Stimulated activated CD4-positive, alpha-beta T cell treated with anti-CD3 and anti-CD28 coated beads, TNF-alpha, amount 100 ng/mL, for 4 hours (primary cell): ENCODE measurements at places on chromosomes 5 and 9.

DNA sequence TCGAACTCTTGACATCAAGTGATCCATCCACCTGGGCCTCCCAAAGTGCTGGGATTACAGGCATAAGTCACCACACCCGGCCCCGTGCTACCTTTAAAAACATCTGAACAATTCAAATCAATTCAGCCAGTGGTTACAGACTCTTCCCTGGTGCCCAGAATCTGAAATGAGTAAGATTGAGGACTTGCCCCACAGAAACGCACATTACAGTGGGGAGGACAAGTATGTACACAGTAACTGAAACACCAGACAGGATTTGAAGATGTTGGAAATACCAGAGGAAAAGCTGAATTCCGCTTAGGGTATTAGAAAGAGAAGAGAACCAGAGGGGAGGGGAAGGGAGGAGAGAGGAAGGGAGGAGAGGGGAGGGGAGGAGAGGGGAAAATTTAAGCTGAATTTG, 17.8 kb downstream of the NIM1K start:
- DNase-seq, result no peak

DNA sequence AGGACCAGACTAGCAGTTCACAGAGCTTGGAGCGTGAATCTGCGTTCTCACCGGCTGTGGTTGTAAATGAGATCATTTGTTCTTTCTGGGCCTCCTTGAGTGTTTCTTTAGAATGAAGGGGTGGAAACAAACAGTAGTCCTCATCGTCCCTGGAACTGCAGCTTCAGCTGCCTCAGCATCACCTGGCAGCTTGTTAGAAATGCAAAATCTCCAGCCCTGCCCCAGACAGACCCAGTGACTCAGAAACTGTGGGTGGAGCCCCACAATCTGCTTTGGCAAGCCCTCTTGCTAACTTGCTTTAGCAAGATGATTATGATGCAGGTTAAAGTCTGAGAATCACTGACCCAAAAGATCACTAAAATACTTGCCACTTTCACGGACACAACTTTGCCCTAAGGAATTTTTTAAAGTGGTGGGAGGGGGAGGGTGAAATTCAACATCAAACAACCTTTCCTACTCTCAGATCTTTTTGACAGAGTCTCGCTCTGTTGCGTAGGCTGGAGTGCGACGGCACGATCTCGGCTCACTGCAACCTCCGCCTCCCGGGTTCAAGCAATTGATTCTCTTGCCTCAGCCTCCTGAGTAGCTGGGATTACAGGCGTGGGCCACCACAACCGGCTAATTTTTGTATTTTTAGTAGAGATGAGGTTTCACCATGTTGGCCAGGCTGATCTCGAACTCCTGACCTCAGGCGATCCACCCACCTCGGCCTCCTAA, 86.0 kb downstream of the BRINP1 start:
- no peak for DNase-seq

DNA sequence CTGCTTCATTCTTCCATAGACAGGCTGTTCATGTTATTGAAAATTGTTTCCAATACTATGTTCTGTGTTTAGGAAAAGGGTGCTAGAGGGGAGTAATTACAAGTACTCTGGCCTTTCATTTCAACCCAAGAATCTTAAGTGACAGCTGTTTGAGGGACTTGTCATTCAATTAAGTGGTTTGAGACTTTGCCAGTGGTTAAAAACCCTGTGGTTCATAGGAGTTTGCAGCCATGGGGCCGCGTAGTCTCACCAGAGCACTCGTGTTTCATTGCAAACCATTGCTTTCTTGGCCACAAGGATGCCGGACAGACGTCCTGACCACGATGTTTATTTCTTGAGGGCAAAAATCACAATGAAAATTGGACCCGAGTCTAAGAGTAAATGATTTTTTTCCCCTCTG, 248.8 kb downstream of the NNT start:
- no peak for DNase-seq

DNA sequence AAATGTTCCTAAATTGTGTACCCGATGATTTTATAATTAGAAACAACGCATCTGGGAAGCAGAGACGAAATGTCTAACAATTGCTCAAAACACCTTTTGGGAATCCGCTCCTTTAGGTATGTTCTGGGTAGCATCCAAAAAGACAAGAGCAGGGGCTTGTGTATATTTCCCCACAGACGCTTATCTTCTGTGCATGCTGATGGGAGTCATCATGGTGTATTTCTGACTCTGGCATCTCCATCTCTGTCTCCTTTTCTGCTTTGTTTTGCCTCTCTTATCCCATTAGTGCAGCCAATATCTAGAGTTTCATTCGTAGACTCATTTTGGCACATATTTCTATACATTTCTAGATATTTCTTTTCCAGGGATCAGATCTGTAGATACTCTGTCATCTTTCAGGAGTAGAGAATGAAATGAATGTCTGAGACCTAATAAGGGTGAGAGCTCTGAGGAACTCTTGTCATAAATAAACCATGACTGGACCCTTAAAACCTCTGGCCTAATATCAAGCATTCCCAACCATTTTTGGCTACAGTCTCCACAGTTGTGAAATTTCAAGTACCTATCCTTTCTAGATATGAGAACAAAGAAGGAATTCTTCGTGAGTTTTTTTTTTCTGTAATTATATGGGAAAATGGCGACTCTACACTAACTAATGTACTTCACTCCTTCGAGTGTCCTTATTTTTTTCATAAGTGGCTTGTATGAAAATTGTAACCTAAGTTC, 508.2 kb downstream of the ACTL7B start:
- no peak for DNase-seq

GRCh38 chr9:79641070-79641469, 69.3 kb downstream of the TLE4 start:
- no peak for DNase-seq

DNA sequence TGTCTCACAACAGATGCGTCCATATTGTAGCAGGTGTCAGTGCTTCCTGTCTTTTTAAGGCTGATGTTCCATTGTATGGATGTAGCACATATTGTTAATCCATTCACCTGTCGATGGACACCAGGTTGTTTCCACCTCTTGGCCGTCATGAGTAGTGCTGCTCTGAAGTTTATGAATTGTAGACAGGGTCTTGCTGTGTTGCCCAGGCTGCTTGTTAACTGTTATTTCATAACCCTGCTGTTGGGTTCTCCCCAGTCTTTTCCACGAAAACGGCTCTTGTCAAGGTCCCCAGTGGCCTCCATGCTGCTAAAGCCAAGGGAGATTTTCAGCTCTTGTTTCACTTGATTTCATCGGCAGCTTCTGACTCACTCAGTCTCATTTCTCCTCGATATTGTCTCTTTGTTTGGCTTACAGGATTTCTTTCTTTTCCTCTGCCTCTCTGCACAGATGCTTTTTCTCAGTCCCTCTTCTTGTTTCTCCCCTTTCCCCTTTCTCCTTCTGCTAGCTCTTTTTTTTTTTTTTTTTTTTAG, 12.1 kb upstream of the PSD2 start:
- no peak for DNase-seq

GRCh38 chr9:4126184-4126865, 173.5 kb downstream of the GLIS3 start:
- DNase-seq, result no peak

DNA sequence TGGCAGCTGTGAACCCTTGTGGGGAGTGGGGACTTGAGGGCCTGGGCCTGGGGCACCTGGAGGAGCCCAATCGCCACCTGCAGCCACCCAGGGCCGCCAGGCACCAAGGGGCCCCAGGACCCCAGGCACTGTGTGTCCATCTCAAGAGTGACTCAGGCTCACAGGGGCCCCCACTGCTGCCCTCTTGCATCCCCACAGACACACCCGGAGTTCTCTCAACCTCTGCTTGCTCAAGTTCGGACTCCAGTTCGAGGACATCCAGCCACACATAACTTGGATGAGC, 51.9 kb downstream of the MRPL36 start:
- DNase-seq, result no peak

DNA sequence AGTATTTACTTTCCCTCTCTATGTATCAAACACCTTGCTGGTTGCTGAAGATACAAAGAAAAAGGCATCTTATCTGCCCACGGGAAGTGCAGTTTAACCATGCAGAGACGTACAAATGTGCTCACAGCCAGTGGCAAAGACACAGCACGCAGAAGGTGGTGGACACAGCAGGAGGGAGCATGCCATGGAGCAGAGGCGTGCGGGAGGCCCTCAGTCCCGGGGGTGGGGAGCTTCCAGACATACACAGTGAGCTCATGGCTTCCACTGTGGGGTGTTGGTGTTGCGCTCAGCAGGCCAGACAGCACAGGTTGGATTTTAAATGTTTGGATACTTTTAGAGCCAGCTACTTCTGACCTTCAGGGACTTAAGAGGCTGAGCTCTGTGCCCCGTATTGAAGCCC, 8.8 kb upstream of the BARX1 start:
- DNase-seq, result no peak

- DNase-seq, result no peak
Measured at GRCh38 chr9:120016231-120016630, 563.7 kb downstream of the CDK5RAP2 start.

- no peak for DNase-seq
Measured at GRCh38 chr9:35906923-35907699, 1.1 kb downstream of the HRCT1 start.

DNA sequence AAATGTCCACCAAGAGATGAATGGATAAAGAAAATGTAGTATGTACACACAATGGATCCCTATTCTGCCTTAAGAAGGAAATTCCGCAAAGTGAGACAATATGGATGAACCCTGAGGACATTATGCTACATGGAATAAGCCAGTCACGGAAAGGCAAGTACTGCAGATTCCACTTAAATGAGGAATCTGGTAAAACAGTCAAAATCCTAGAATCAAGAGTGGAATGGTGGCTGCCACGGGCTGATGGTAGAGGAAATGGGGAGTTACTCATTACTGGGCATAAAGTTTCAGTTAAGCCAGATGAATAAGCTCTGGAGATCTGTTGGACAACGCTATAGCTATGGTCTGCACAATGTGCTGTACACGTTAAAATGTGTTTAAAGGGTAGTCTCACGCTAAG, 47.2 kb downstream of the STK10 start:
- DNase-seq, result no peak

- DNase-seq, result no peak
Measured at GRCh38 chr5:78335976-78336375, 24.4 kb upstream of the SCAMP1 start.

DNA sequence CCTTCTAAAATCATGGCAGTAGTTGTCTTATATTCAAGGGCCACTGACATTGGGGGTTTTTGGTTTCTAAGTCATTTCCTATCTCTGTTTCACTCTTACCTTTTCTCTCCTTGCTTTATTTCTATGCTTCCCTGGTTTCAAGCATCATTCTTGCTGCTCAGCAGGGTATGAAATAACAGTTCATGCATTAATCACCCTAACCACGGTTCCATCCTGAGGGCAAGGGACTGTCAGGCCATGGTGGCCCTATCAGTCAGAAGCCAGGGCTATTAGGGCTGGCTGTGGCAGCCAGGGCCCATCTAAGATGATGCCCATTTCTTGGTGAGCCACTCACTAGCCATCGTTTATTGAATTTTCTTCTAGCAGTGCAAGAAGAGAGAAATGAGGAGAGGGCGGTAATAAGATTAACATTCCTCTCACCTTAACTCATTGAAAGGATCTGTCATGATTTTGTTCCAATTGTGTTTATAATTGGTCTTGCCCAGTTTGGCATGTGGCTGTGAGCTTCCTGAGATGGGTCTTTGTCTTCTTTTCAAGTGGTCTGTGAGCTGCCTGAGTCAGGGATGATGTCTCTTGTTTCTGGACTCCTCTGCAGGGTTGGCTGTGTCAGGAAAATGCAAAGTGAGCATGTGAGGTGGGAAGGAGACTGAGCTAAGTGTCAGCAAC, 45.2 kb downstream of the CYSTM1 start:
- DNase-seq, result no peak

DNA sequence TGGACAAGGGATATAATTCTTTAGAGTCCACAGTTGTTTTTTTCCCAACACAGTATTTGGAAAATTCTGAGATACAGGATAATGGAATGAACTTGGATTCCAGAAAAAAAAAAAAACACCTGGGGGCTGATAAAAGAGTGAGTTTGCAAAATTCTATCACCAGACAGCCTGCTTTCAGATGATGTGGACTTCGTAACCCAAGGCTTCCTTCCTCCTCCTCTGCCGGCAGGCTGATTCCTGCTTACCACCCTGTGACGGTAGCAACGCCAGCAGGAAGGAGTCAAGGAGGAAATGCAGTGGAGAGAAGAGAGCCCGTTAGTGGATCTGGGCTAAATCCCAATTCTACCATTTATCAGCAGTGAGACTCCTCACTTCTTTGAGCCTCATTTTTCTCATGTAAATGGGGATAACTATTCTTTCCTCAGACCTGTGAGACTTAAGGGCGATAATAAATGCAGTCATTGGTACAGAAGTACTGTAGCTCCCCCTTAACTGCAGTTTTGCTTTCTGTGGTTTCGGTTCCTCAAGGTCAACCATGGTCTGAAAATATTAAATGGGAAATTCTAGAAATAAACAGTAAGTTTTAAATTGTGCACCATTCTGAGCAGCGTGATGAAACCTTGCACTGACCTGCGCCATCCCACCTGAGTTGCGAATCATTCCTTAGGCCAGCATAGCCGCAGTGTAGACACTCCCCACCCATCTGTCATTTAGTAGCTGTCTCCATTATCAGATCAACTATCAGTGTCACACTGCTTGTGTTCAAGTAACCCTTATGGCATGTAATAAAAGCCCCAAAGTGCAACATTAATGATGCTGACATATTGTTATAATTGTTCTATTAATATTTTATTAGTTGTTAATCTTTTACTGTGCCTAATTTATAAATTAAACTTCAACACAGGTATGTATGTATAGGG, 71.4 kb downstream of the DCP2 start:
- DNase-seq, result no peak

GRCh38 chr9:34719021-34719768, 9.3 kb upstream of the CCL21 start:
- DNase-seq, result no peak

DNA sequence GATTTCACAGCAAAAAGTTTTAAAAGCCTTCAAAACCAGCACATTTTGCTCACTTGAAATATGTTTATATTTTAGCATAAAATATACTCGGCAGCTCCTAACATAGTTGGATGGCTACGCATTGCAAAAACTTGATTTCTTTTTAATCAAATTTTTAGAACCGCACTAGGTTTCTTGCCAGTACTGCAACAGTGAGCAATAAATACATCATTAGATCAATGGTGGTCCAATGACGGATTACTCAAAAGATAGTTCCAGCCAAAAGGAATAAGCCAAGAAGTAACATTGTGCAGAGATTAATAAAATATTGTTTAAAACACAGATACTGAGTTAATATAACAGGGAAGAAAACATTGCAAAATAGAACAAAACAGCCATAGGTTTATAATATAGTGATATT, 5.5 kb downstream of the MARCHF3 start:
- DNase-seq, result no peak

GRCh38 chr9:136244122-136244968, 1.3 kb downstream of the QSOX2 start:
- DNase-seq, result peak; percentile 25

DNA sequence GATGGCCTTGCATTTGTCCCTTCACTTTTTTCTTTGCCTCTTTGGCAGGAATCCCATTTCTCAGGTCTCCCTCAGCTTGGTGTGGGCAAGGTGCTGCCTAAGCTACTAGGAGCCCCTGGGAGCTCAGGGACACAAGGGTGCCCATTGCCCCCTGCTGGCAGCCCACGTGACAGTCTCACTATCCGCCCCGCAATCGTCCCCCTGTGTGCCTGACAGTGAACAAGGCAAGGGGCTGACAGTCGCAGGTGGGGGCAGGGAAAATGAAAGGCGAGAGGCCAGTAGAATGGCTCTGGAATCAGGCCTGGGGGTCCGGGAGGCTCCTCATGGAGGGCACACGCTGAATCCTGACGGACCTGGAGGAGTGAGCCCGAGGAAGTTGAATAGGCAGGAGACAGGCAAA, 2.0 kb upstream of the PCDH12 start:
- no peak for DNase-seq

GRCh38 chr5:143120460-143121134, 282.9 kb downstream of the NR3C1 start:
- DNase-seq, result no peak

- DNase-seq, result no peak
Measured at GRCh38 chr5:35198686-35199085, 31.6 kb downstream of the PRLR start.
